Pulmonary artery endothelial cell (primary cell): ENCODE measurements at places on chromosomes 2 and 18.

DNA sequence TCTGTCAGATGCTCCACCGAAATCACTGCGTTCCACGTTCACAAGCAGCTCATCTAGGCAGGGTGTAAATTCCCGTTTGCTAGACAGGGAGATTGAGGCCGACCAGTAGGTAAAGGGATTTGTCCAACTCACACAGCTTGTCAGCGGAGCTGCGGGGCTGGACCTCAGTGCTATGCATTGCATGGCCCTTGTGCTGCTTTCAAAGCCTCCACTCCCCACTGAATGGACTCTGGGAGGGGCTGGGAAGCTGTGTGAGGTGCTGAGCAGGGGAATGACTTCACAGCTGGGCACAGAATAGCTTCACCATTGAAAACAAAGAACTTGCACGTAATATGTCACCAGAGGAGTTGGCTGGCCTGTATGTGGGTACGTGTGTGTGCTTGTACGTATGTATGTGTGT, 21.4 kb downstream of the CELF4 start:
- DNase-seq = no peak

DNA sequence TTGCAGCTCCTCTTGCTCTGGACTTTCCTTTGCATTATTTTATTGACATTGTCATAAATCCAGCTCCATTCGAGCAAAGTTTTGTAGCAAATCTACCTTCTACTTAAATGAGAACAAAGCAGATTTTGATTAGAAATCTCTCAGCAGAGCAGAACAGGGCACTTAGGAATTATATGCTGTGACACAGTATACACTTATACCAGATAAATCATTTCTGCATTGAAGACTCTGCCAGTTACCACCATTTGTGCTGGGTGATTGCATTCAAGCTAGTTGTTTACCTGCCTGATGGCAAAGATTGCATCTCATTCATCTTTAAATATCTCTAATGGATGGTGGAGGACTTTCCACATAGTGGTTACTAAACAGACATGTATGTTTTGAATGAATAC, 441.7 kb upstream of the HNMT start:
- DNase-seq = no peak

DNA sequence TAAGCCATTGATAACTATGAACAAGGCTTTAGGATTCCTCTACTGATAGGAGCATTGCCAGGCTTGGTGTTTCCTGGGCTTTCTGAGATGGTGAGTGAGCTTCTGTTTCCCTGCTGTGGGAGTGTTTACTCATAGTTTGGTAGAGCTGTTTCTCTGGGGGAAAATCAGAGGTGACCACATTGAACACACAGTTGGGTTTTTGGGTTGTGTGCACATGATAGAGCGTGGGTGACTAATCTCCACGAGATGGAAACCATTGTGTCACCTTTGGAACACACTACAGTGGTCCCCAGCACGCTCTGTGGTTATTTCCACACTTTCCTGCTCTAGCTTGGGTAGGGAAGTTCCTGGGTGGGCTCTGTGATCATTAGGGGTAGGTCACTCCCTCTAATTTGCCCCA, 5.4 kb downstream of the IL1R1 start:
- DNase-seq = no peak

- no peak for DNase-seq
Observed at GRCh38 chr2:231317579-231317978, 77.9 kb upstream of the B3GNT7 start.

DNA sequence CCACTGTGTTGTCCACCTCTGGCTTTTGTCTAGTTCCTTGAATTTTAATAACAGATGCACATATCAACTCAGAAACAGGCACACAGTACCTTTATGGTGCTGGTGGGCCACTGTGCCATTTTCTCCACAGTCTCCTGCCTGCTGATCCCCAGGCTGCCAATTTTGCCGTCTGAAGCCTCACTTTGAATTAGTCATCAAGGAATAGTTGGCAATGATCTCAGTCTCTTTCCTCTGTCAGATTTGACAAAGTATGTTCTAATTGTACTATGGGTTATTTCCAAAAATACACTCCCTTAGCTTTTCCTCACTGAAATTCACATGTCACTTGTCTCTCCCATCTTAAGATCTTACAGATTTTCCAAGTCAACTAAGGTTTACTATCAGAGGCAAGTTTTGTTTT, 140.7 kb downstream of the ZNF516 start:
- no peak for DNase-seq
